ENCODE measurements at places on chromosomes 3 and 15.
A peak's percentile ranks its signal among the peaks of the same experiment; 100 is the strongest.

DNA sequence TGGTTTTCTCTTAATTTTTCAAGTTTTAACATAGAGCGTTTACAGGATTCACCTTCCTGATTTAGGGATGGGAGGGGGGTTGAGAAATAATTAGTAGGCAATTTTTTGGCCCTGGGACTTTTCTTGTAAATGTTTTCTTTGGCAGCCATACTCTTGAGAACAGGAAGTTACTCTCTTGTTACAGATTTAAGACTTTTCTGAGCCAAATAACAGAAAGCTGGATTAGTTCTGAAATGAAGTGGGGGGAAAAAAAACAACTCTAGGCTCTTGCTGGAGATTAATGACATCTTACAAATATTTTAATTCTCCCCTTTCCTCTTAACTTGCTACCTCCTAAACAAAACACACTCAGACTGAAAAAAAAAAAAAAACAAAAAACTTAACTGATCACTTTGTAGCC is 13.8 kb upstream of the POLR2M start:
- DNase-seq: no peak

DNA sequence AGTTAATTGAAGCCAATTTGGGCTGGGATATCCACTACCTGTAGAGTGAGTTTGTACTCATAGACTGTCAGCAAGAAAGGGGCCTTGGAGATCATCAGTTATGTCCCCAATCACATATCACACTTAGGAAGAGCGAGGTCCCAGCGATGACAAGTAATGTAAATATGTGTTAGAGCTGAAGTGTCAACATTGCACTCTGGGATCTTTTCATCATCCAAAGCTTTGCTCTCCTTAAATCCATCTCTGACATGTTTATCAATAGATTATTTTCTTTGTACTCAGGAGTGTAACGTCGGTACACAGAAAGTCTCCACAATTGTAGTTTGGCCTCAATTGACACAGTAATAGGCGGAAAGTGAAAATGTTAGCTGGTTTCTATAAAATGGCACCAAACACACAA is 113.7 kb upstream of the TPRG1 start:
- no peak for DNase-seq

- DNase-seq: no peak
Observed at GRCh38 chr3:150068440-150069153, 97.9 kb upstream of the PFN2 start.

DNA sequence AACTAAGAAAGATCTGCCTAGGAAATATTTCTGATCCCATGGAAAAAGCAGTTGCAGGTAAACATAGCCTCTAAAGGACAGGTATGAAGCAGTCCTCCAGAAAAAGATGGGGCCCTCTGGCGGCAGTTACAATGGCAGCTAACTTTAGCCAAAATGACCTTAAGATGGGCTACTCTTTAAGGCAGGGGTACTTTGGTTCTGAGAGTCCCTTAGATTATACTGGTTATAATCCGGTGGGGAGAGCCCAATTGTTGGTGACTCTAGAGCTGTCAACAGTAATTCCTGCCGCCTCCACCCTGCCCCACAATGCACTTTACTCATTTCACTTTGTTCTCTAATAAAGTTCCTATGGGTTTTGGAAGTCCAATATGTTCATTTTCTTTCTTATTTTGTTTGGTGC is 412.8 kb upstream of the WNT5A start:
- DNase-seq: no peak

- DNase-seq: no peak
Observed at GRCh38 chr3:23496165-23496564, 293.0 kb downstream of the UBE2E2 start.

DNA sequence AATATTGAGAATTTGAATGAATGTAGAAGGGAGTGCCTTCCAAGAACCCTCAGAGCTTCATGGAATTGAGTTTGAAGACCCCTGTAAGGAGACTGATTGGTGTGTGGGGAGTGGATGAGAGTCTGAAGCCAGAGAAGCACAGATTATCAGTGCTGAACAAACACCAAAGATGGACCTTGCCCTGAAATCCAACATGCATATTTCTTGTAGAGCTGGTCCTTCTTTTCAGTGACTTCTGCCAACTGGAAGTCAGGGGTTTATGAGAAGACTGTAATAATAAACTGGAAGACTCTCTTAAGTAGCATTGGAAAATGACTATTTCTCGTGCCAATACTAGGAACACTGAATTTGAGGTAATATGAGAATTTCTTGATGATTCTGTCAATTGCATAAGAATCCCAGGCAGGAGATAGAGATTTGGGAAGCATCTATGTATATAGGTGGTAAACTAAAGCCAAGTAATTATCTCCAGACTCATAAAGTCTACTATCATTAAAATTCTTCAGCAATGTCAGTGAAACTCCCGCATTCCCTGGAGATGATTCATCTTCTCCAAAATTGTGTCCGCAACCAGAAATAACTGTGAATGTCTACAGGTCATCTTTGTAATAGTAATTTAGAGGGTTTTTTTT is 213.8 kb downstream of the IL5RA start:
- no peak for DNase-seq

- DNase-seq: no peak
Observed at GRCh38 chr3:56825567-56826438, 24.1 kb upstream of the ARHGEF3 start.

DNA sequence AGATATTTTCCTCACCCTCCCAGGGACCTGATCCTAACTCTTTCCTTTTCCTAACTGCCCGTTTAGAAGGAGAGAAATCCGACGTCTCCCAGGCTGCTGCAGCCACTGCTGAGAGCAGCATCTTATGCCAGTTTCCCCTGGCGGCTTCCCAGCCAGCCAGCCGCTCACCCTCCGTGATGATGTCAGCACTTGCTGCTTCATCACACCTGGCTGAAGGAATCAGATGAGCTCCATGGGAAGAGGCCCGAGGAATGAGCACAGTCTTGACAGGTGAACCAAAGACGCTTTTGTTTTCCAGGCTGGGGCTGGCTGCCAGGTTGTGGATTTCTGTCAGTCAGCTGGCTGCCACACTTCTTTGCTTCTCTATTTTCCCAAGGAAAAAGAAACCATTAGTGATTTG is 445.1 kb upstream of the RBMS3 start:
- peak; percentile 16 for DNase-seq

GRCh38 chr3:192339214-192339613 is 388.1 kb downstream of the FGF12 start:
- no peak for DNase-seq

GRCh38 chr3:45852828-45853227 is 10.9 kb upstream of the LZTFL1 start:
- no peak for DNase-seq

DNA sequence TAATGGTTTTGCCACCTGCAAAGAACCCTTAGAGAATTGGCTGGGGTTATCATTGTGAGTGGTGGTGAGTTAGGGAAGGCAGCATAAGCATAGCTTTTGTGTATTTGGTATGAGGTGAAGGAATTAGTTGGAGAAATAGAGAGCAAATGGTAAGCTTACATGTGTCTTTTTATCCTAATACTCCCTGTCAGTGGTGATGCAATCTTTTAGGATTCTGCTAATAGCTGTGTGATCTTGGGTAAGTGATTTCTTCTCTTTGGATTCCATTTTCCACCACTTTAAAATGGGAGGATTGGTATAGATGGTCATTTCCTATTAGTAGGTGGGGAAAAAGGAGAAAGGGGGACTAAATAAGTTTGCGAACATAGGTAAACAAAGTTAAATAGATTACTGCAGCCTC is 30.9 kb downstream of the PIAS1 start:
- no peak for DNase-seq

GRCh38 chr3:25007974-25008658 is 419.9 kb upstream of the RARB start:
- peak; percentile 27 for DNase-seq

DNA sequence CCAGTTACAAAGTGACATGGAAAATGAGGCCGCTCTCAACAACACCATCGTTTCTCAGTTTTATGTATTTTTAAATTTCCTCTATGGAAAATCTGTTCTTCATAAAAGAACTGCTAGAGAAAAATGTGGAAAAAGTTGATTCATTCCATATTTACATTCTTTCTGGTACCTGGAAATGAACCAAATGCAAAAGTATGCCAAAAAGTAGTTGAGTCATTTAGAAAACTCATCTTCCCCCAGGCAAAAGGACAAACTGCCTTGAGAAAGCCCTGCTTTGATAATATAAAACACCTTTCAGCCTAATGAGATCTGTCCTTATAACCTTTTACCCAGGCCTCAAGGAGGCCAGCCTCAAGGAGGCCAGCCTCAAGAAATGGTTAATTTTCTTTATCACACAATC is 283.0 kb upstream of the VEPH1 start:
- peak; percentile 19 for DNase-seq

DNA sequence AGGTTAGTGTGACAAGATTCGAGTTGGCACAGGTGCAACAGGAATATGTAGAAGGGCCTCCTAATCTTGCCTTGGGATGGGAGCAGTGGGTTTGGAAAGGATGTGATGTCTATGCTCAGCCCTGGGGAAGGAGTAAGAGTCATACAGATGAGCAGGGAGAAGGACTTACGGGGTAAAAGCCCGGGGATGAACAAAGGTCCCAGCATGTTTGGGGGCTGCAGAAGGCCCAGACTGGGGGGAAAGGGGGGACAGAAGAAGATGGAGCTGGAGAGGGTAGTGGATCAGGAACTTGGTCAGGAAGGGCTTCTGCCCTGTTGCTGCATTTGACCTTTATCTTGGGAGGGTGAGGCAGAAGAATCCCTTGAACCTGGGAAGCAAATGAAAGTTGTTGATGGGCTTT is 240.1 kb upstream of the ST8SIA2 start:
- no peak for DNase-seq

GRCh38 chr15:27731776-27732175 is 367.3 kb downstream of the OCA2 start:
- DNase-seq: no peak

GRCh38 chr3:123660900-123661299 is 76.0 kb upstream of the HACD2 start:
- DNase-seq: peak; percentile 90

DNA sequence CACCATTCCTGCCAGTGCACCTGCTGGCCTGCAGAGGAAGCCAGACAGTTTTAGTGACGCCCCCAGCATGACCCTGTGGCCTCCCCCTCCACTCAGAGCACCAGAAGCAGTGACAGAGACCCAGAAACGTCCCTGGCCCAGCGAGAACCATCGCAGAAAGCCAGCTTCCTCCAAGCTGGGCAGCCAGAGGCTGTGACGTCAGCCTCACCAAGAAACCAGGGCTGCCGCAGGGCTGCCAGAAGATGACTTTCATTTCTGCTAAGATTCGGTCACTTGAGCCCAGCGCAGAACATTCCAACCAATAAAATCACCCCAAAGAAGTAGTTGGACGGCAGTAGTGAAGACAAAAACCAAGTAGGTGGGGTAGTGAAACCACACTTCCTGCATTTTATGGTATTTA is 29.6 kb upstream of the RPL32 start:
- DNase-seq: no peak

DNA sequence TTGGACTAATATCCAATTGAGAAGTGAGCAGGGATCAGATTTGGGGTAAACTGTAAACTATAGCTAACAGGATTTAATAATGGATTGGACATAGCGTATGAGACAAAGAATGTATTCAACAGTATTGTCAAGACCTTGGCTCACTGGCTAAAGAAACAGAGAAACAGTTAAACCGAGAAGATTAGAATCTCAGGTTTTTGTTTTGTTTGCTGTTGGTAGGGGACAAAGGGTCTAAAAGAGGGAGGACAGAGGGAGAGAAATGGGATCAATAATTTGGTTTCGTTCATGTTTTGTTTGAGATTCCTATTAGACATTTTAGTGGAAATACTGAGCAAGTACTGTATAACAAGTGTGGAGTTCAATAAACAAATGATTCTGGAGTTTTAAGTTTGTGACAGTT is 28.6 kb downstream of the CLDN1 start:
- no peak for DNase-seq

GRCh38 chr3:181692311-181693145 is 19.2 kb upstream of the SOX2 start:
- DNase-seq: no peak

DNA sequence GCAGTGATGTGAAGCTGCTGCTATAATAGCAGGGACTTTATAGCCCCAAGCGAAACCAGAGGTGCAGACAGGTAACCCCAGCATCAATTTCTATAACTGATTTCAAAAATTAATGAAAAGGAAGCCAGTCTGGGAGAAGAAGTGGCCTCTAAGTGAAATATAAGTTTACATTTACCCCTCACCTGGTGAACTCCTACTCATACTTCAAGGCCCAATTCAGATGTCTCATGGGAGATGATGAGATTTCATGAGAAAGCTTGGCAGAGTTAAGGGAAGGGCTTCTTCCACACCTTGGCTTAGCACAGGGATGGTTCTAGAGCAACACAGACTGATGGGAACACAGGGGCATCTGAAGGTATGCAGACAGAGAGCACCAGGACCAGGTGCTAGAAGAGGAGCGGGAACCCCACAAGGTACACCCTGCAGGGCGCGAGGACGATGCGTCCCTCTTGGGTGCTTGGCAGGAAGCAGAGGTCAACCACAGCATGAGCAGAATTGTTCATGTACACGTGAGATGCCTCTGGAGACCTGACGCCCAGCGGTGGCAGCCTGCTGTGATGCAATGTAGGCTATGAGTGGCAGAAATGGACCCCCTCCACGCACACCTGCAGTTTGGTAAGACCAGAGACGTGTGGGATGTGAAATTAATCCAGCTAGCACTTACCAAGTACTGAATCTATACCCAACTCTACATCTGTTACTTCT is 102.9 kb downstream of the SRGAP3 start:
- DNase-seq: no peak

DNA sequence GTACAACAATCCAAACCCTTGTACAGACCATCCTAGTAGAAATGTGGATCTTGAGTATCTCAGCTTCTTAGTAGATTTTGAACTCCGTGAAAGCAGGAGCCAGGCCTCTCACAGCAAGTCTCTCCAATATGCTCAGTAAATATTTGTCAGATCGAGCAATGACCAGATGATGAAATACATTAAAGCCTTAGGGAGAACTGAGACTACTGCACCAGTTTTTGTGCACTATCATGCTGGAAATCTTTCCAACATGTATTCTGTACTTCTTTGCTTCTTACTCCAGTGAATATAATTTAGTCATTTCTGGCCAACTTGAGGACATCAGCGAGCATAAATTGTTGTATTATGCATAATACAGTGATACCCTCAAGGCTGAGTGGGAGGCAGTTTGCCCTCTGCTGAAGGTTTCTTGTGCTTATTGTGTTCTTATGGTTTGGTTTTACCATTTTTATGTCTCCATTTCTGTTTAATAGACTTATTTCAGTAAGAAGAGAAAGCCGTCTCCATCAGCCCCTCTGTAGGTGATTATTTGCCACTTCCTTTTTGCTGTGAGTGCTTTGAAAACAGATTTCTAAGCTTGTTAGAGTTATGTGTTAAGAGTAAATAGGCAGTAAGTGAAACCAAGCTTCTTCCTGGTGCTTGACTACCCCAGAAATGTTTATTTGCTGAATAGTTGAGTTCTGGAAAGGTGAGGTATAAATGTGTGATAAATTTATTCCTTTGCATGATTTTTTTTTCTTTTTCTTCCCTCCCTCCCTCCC is 147.1 kb downstream of the PGPEP1L start:
- DNase-seq: no peak

- DNase-seq: no peak
Observed at GRCh38 chr3:33091746-33092145, 5.2 kb downstream of the GLB1 start.

GRCh38 chr15:71115567-71116351 is 488 bp downstream of the THSD4 start:
- peak; percentile 60 for DNase-seq
